ENCODE measurements at places on chromosomes 6 and 20.

DNA sequence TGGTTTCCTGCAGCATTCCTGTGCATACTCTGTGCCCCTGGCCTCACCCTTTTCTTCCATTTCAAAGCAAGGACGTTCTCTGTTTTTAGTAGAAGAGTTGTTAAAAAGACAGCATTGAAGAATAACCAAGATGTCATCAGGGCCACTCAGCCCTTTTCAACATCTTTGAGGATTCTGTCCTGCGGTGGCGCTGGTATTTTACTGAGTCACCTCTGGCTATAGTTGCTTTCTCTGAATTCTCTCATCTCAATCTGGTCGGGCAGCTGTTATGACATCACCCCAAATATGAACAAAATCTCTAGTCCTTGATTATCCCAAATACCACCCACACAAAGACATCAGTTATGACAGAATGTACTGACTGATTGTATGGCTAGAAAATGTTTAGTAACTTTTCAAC, 204.2 kb downstream of the GRIK2 start:
- no peak for DNase-seq

DNA sequence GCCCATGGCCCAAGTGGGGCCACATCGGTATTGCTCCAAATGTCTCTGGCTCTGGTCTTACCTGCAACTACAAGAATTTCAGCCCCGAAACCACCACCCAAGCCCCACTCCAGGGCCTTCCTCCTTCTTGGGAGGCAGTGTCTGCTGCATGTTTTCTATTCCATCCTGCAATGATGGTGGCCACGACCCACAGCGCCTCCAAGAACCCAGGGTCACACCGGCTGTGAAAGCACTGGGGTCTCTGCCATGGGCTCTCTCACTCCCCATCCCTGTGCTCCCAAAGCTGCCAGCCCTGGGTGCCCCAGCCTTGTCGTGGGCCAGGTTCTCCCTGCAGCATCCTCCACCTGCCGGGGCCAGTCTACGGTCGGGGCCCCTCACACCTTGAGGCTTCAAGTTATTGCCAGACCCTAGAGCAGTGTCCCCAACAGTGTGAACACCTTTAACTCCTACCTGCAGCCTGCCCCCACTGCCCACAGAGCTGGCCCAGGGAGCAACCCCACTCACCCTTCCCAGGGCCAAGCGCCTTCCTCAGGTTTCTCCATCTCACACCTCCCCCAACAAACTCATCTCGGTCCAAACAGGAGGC, 115.4 kb downstream of the JPH2 start:
- no peak for DNase-seq

DNA sequence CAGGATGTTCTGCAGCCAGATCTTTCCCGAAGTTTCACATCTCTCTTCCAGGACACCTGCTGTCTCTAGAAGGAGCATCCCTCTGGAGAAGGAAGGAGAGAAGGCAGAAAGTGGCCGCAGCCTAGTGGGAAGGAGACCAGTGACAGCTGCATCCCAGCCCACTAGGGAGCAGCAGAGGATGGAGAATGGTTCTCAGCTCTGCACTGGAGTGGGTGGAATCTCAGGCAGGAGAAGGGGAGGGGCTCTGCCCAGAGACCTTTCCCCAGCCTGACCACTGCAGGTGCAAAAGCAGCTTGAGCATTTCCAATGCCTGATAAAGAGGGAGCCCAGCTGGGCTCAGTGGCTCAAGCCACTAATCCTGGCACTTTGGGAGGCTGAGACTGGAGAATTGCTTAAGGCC, 32.3 kb downstream of the NCR2 start:
- DNase-seq, result no peak

- DNase-seq, result no peak
Measured at GRCh38 chr6:6635869-6636268, 47.3 kb downstream of the LY86 start.
